Type B pancreatic cell (in vitro differentiated cells): ENCODE measurements at places on chromosomes 1 and 21. TPM values are rescaled to one million over a fixed set of nuclear protein-coding genes. Genes with fewer than 3 reads are reported as not detected.

DNA sequence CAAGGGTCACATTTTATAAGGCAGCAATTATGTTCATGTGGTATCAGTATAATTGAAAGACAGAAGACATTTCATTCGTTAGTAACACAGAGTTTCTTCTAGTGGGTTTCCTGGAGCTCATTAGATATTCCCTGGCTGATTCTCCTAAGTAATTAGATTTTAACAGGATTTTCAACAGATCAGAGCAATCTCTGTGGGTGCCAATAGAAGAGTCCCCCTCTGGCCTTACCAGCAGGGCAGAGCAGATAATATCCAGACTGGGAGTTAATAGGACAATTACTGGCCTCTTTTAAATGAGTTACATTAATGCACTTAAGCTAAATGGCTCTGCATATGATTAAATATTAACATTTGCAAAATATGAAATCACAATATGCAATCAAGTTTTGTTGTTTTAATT is 74.2 kb upstream of the FOXD3 start:
- no peaks in the 10 kb centered on the region for H3K36me3 ChIP-seq
- no peak overlapping the region for H3K4me3 ChIP-seq
- no peak for DNase-seq
- no peaks in the 10 kb centered on the region for H3K4me1 ChIP-seq

DNA sequence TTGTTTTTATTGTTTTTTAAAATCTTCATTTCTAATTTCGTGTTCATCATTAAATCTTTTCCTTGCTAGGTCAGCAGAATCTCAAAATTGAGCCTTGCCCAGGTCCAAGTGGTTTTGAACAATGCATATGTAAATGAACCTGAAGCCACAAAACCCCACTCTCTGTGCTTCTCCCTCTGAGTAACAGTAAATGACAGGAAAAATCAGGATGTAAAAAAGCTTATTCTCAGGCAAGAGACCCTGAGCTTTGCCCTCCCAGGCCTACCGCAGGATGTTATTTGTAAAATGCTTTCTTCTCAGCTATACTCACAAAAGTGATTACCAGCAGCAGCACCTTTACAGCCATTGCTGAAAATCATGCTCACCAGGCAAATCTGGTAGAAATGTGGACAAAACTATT is 47.6 kb downstream of the TYW3 start:
- no peak overlapping the region for H3K27ac ChIP-seq
- no peak overlapping the region for H3K4me3 ChIP-seq
- no peaks in the 10 kb centered on the region for H3K27me3 ChIP-seq
- H3K4me1 ChIP-seq, result no peaks in the 10 kb centered on the region
- DNase-seq, result no peak
- no peaks in the 10 kb centered on the region for H3K36me3 ChIP-seq

GRCh38 chr1:19643602-19644394 is at the start of gene NBL1:
TSS of gene NBL1 (plus strand) at chr1:19644311. CDS start at chr1:19655031, 10,720 bp downstream.
- no peaks in the 10 kb centered on the region for H3K36me3 ChIP-seq
- peak within 1 kb of the TSS; percentile 84 for H3K27ac ChIP-seq
- H3K4me3 ChIP-seq, result peak within 1 kb of the TSS; percentile 96
- DNase-seq, result no peak

CD101 gene
- 1.1 and 4.4 TPM in 2 replicates for total RNA-seq

DNA sequence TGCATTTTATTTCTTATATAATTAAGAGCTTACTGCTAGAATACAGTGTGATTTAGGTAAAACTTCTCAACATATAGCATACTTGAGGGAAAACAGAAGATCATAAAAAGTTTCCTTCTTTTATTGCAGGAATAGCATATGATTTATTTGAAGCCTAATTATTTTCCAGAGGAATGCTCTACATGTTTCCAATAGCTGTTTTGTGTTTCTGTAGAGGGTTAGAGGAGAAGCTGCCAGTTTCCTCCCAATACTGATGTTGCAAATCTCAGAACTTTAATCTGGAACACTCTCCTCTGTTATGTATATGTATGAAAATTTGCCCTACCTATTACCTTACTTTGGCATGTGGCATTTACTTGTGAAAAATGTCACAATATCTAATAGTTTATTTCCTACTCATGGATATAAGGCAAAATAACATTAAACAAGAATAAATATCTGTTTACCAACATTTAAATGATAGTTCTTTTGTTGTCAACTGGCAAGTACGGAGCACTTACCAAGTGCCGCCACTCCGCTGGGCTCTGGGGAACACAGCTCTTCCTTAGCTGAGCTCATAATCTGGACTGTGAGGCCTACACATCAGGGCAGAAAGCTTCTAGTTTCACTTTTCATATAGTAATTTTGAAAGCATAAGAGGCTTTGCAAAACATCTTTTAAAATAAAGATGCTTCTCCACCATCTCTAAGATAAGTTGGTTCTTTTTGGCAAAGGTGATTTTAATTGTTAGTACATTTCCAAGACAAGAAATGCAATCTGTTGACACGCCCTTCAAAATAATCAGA is 239.8 kb upstream of the C1orf105 start:
- H3K4me1 ChIP-seq, result peaks cover 46% of the 10 kb centered on the region
- peak overlapping the region; percentile 59 for H3K4me3 ChIP-seq
- no peak for DNase-seq
- no peaks in the 10 kb centered on the region for H3K27me3 ChIP-seq
